ENCODE measurements at places on chromosomes 4 and X.

DNA sequence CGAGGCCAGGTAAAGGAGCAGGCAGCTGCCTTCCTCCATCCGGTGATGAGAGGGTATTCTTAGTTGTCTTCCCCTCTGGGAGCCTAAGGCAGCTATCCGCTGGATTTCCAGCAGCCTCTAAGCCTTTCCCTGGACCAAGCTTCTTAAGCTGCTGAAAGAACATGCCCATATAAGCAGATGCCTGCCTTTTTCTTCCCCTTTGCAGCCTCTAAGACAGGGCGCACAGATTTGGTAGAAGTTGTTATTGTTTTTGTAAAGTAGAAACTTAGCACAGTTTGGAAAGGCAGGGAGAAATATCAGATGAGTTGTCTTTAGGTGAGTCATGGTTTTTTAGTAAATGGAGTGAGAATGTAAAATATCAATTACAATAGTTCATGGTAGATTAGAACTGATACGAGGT lies 210.8 kb downstream of the ARHGAP10 start:
- DNase-seq: no peak

- no peak for DNase-seq
Measured at GRCh38 chr4:120855307-120856001, 67.1 kb downstream of the PRDM5 start.

DNA sequence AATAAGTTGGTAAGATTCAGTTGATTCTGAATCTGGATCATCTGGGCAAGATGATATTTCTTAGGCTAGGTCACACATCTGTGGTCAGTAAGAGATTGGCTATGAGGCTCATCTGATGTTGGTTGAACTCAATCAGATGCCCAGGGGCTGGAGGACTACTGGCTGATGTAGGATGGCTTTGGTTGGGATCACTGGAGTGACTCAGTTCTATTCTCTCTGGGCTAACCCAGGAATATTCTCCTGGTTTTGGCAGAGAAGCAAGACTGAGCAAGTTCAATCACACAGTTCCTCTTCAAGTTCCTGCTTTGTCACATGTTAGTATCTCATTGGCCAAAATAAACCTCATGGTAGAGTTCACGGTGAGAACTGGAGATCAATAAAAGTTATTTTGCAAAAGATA lies 902.3 kb upstream of the SLIT2 start:
- no peak for DNase-seq

- DNase-seq: no peak
Measured at GRCh38 chr4:30380404-30380998, 339.7 kb upstream of the PCDH7 start.

DNA sequence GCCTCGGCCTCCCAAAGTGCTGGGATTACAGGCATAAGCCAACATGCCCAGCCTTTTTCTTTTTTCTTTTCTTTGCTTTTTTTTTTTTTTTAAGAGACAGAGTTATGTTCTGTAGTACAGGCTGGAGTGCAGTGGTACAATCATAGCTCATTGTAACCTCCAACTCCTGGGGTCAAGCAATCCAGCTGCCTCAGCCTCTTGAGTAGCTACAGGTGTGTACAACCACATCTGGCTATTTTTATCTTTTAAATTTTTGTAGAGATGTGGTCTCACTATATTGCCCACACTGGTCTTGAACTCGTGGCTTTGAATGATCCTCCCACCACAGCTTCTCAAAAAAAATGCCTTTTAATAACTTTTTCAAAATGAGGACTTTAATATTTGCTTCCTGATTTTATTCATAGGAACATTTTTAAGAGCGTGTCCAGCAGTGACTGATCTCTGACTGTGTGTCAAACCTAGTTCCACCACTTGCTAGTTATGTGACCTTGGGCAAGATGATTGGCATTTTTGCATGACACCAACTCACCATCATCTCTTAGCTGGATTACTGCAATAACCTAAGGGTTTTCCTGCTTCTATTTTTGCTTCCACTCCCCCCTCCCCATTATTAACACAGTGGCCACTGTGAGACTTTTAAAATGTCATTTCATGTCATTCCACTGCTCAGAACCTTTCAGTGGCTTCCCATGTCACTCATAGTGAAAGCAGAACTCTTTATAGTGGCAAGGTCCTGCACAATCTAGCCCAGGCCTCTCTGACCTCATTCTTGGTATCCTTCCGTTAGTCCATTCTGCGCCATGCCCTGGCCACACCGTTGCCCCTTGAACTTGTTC lies 4.5 kb upstream of the TNIP3 start:
- DNase-seq: no peak

DNA sequence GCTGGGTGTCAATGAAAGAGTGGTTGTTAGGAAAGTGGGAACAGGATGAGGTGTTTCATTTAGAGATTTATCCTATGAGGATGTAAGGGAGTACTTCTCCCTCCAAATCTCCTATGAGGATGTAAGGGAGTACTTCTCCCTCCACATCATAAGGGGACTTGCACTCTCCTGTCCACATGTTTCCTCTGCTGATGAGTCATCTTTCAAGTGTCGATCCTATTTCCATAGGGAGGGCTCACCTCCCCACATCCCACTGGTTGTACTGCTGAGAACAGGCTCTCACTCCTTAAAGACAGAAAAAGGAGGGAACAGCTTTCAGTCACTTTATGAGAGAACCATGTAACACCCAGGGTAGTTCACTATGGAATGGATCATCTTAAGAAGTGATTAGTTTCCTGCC lies 65.0 kb downstream of the INPP4B start:
- DNase-seq: no peak

DNA sequence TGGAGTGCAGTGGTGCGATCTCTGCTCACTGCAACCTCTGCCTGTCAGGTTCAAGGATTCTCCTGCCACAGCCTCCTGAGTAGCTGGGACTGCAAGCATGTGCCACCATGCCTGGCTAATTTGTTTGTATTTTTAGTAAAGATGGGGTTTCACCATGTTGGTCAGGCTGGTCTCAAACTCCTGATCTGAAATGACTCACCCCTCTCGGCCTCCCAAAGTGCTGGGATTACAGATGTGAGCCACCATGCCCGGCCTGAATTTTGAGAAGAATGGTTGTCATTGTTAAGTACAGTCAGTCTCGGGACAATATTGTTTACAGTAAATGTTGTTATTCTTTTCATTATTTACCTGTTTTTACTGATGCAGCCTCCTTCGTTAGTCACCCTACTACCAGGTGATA lies 1226.2 kb upstream of the TENM3 start:
- DNase-seq: no peak

- no peak for DNase-seq
Measured at GRCh38 chrX:101117701-101118100, 19.7 kb downstream of the CENPI start.
